ENCODE measurements at places on chromosomes 7 and 10.

- DNase-seq = no peak
Measured at GRCh38 chr7:17832242-17832641, 108.1 kb downstream of the SNX13 start.

DNA sequence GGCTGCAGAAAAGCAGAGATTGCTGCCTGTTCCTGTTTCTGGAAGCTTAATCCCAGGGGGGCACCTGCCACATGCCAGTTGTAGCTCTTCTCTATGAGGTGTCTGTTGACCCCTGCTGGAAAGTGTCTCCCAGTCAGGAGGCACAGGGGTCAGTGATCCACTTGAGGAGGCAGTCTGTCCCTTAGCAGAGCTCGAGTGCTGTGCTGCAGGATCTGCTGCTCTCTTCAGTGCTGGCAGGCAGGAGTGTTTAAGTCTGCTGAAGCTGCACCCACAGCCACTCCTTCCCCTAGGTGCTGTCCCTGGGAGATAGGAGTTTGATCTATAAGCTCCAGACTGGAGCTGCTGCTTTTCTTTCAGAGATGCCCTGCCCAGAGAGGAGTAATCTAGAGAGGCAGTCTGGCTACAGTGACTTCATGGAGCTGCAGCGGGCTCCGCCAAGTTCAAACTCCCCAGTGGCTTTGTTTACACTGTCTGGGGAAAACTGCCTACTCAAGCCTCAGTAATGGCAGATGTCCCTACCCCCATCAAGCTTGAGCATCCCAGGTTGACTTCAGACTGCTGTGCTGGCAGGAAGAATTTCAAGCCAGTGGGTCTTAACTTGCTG lies 57.6 kb upstream of the CROT start:
- DNase-seq = no peak

DNA sequence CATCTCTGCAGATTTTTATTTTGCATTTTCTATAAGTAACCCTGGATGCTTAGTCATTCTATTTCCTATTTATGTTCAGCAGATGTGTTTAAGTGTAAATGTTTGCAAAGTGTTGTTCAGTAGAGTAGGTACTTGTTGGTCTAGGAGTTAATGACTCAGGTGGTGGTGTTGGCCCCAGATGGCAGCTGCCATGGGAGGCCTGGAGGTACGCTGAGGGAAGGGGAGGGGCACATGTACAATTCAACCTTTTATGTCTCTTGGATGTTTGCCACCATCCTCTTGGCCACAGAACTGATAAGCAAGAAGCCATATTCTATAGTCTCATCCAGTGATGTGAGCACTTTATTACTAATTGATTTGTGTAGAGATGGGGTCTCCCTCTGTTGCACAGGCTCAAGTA lies 68.1 kb upstream of the SLC39A12 start:
- no peak for DNase-seq

- DNase-seq = no peak
Measured at GRCh38 chr10:70849582-70850016, 33.9 kb downstream of the SGPL1 start.

DNA sequence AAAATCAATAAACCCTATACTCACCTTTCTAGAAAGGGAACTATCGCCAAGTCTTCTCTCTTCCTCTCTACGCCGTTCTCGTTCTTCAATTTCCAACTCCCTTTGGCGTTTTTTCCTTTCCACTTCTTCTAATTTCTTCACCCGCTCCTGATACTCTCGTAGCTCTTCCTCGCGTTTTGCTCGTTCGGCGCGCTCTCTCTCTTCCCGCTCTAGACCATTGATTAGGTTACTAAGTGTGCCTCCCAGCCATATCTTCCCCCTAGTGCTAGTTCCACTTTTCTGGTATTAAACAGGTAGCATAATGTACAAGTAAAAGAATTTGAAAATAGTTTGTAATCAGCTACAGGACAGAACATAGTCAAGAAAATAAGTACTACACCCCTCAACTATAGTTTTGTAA lies 20.3 kb downstream of the NANOS1 start:
- DNase-seq = no peak

GRCh38 chr10:133278577-133279265 lies 2.1 kb upstream of the ADAM8 start:
- DNase-seq = no peak

DNA sequence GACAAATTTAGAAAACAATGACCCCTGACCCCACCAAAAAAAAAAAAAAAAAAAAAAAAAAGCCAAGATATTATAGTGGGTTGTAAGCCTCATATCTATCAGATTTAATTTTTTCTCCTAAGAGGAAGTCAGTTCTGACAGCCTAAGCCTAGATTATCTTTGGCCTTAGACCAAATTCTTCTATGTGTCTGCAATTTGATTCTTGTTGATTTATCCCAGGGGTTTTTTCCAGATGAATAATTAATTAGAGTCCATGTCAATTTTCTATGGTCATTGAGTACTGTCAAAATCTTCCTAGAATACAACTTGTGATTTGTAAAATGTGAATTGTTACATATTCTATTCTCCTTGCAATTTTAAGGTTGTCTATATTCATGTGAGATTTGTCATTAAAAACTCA lies 151.6 kb upstream of the CACNA2D1 start:
- DNase-seq = no peak

DNA sequence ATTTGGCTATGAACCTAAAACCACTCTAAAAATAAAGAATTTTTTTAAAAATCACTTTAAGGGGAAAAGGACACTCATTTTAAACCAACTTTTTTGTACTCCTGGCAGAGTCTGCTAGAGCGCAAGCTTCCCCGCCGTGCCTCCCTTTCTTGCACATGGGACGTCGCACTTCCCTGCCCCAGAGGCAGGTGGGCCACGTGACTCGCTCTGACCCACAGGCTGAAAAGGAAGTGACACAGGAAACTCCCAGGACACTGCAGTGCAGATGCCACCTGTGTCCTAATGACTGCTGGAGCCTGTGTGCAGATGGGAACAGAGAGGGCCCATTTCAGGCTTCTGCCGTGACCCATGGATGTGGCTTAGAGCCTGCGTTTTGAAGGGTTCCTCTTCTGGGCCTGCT lies 142.1 kb upstream of the LANCL2 start:
- no peak for DNase-seq

DNA sequence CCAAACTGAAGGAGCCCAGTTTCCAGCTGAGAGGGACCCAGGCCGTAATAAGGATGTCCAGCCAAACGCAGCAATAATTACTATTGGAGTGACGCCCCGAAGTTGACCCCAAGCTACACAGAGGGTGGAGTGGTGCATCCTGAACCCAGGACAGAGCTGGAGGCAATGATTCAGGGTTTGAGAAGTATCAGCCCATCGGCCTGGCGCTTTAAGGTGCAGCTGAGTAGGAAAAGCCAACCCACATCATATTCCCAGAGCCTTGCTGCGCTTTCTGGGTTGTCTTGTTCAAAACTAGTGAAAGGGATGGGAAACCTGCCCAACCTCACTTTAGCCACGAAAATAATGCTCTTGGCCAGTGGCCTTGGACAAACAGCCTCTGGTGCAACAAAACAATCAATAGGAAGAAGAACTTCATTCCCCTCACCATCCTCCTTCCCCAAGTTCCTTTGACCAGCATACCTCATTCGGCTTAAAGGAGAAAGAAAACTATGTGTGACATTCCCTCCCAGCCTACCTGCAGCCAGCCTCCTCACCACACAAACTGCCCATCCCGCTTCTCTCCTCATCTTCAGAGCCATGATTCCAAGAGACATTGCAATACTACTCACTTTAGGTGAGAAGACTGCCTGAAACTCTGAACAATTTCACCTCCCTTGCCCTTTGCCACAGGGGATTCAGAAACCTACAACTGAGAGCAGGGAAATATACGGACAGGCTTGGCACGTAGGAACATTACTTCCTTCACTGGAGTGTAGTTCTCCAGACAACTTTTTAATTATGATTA lies 217.2 kb upstream of the MKLN1 start:
- DNase-seq = no peak

DNA sequence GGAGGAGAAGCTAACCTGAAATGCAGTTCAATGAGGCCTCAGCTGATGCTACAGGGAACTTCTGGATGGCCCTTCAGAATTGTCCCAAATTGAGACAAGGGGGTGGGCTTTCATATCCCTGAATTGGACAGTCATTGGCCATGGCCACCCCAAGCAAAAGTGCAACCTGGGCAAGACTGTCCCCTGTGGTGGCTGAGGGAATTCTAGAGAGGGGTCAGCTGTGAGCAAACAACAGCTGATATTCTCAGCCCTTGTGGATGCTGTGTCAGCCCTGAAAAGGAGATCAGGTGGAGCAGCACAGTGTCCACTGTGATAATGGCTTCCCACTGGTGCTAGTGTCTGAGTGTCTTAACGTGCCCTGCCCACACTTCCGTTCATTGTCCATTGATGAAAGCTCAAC lies 76.6 kb downstream of the SLC16A9 start:
- DNase-seq = no peak

Measured in stimulated activated CD4-positive, alpha-beta T cell treated with anti-CD3 and anti-CD28 coated beads, Interleukin-15, amount 100 ng/mL, for 1 hour (primary cell).